ENCODE measurements at places on chromosomes 13 and 19.
A peak's percentile ranks its signal among the peaks of the same experiment; 100 is the strongest.

GRCh38 chr19:5514001-5514400 lies 53.8 kb downstream of the TINCR start:
- DNase-seq: no peak

GRCh38 chr19:52224211-52224610 lies 34.4 kb downstream of the PPP2R1A start:
- DNase-seq: no peak

DNA sequence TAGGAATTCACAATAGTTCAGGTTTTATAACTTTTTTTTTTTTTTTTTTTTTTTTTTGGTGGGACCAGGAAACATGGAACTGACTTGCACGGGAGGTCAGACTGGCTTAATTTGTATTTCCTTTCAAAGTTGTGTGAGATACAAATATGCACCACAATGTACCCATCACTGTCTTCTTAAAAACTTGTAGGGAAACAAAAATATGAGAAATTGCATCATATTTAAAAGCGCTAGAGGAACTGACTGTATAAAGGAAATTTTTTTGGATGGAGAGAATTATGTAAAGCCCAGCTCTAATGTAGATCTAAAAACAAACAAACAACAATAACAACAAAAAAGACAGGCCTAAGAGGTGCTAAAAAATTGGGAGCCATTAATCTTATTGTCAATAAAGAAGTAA lies 246.5 kb downstream of the DCT start:
- no peak for DNase-seq

- no peak for DNase-seq
Measured at GRCh38 chr13:75145927-75146326, 336.0 kb downstream of the TBC1D4 start.

GRCh38 chr13:100130092-100130491 lies 41.2 kb downstream of the PCCA start:
- no peak for DNase-seq

DNA sequence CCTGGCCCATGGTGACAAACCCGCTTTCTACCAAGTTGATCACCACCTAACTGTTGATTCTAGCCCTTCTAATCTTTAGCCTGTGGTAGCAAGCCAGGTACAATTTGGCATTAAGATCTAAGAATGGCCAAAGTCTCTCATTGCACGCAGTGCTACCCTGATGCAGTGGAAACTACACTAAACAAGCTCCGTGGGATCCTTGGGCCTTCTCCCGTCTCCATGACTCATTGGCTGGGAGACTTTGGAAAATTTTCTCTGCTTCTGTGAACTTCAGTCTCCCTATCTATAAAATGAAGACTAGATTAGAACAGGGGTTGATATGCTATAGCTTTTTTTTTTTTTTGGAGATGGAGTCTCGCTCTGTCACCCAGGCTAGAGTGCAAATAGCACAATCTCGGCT lies 223.0 kb downstream of the TSHZ3 start:
- DNase-seq: no peak

- DNase-seq: no peak
Measured at GRCh38 chr13:28544026-28544425, 49.1 kb upstream of the FLT1 start.

GRCh38 chr19:3188627-3189596 lies 3.2 kb downstream of the NCLN start:
- DNase-seq: no peak

DNA sequence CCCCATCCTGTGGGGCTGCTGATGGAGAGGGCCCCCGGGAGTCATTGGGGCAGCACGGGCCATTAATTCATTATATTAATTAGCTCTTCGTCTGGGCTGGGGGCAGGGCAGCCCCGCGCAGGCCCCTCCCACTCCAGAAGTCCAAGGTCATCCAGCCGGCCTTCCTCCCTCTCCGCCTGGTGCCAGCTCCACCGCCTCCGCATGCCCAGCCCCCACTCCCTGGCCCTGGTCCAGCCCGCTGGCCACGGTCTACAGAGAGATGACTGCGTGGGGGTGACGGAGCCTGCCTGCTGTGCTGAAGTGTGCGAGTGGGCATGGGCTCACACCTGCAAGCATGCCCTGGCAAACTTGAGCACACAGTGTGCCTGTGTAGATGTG lies 8.8 kb downstream of the IGLON5 start:
- DNase-seq: no peak

DNA sequence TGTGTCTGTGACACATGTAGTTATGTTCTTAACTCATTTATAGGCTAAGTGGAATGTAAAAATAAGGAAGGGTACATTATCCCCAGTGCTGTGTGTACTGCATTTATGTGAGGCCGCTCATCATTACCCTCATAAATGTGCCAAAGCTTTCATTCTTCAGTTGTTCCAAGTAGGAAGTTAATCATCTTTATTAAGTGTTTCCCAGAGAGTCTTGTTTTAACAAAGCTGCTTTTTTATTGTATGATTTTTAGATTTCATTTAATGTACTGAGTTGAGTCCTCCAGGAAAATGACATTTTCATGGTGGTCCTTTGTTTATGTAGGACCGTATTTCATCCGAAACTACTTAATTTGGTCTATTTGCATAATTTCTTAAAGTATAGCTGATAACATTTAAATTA lies 379.8 kb downstream of the DLEU7 start:
- no peak for DNase-seq

- no peak for DNase-seq
Measured at GRCh38 chr19:46924874-46925547, 64.2 kb downstream of the ARHGAP35 start.

DNA sequence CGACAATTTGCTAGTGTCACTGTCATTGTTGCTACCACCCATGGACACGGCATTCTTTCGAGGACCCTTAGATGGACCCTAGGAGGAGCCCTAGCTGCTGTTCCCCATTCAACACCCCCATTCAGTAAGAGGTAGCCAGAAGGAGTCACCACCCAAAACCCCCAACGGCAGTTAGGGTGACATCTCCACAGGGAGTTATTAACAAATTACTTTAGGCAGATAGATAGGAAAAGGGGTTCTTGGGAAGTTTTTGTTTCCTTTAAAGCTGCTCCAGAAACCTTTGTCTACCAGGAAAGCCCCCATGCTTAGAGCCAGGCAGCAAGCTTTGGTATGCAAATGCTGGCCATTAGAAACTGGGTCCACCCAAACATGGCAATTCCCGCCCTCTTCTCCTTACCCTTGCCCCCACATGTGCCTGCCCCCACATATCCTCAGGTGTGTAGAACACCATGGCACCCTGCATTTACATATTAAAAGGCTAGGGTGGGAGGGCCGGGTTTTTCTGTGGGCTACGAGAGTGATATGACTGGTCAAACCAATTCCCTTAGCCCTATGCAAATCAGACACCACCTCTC lies 190.9 kb downstream of the SLITRK6 start:
- DNase-seq: no peak

- DNase-seq: no peak
Measured at GRCh38 chr13:22596171-22596863, 584.5 kb upstream of the SGCG start.

DNA sequence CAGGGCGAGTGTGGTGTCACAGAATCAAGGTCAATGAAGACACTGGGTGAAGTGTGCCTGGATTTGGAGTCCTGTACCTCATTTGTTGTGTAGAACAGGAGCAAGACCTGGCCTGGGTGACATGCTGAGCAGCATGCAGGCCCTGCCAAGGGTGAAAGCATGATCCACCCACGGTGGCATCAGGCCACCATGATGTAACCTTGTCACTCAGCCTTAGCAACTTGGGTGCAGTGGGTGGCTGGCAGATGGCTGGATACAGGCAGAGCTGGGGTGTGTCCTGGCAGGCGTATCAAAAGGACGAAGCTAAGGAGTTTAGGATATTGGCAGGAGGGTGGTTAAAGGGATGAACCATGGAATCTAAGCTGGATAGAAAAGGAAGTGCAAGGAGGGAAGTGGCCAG lies 10.3 kb downstream of the THSD1 start:
- no peak for DNase-seq

DNA sequence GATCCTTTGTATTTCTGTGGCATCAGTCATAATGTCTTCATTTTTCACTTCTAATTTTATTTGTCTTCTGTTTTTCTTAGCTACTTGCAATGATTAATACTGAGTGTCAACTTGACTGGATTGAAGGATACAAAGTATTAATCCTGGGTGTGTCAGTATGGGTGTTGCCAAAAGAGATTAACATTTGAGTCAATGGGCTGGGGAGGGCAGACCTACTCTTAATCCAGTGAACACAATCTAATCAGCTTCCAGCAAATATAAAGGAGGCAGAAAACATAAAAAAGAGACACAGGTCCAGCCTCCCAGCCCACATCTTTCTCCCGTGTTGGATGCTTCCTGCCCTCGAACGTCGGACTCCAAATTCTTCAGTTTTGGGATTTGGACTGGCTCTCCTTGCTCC lies 640.9 kb upstream of the MIR17HG start:
- no peak for DNase-seq

DNA sequence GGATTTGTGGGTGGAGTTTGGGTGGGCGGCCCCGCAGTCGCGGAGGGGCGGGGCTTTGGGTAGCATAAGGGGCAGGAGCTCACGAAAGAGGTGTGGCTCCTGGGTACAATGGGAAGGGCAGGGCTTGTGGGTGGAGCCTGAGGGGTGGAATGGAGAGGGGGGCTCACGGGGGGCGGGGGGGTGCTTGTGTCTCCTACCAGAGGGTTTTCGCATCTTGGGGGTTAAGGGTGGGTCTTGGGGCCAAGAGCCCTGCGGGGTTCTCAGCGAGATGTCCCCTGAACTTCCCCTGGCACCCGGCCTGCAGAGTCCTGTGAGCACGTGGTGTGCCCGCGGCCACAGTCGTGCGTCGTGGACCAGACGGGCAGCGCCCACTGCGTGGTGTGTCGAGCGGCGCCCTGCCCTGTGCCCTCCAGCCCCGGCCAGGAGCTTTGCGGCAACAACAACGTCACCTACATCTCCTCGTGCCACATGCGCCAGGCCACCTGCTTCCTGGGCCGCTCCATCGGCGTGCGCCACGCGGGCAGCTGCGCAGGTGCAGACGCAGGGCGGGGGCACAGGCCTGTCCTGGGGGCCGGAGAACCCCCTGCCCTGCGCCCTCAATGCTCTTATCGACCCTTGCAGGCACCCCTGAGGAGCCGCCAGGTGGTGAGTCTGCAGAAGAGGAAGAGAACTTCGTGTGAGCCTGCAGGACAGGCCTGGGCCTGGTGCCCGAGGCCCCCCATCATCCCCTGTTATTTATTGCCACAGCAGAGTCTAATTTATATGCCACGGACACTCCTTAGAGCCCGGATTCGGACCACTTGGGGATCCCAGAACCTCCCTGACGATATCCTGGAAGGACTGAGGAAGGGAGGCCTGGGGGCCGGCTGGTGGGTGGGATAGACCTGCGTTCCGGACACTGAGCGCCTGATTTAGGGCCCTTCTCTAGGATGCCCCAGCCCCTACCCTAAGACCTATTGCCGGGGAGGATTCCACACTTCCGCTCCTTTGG lies 5.1 kb downstream of the FSTL3 start:
- DNase-seq: no peak

DNA sequence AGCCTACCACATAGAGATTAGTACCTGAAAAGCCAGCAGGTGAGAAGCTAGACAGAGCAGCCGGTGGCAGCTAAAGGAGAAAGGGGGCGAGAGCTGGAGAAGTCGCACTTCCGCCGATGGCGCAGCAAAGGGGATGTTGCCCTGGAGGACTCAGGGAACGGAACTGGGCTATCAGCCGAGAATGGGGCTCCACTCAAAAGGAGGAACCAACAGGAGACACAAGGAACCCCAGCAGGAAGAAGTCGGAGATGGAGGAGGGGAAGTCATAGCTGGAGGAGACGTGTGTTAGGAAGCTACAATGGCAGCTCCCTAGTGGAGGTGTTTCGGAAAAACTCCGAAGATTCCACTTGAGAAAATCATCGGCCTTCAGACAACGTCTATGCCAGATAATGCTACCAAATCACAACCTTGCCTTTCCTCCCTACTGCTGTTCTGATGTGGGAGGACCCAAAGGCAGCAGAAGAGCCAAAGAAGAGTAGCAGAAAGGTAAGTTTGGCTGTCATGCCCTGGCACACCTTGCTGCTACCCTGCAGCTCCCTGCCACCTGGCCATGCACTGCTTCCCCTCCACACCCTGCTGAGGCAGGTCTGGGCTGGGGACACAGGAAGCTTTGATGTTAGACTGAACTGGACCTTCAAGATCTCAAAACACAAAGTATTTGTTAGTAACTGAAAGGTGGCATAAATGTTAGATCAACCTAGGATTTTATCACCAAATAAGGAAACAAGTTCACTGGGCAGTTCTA lies 127.9 kb downstream of the DLEU7 start:
- DNase-seq: no peak

- no peak for DNase-seq
Measured at GRCh38 chr13:48866249-48866648, 109.5 kb upstream of the FNDC3A start.

DNA sequence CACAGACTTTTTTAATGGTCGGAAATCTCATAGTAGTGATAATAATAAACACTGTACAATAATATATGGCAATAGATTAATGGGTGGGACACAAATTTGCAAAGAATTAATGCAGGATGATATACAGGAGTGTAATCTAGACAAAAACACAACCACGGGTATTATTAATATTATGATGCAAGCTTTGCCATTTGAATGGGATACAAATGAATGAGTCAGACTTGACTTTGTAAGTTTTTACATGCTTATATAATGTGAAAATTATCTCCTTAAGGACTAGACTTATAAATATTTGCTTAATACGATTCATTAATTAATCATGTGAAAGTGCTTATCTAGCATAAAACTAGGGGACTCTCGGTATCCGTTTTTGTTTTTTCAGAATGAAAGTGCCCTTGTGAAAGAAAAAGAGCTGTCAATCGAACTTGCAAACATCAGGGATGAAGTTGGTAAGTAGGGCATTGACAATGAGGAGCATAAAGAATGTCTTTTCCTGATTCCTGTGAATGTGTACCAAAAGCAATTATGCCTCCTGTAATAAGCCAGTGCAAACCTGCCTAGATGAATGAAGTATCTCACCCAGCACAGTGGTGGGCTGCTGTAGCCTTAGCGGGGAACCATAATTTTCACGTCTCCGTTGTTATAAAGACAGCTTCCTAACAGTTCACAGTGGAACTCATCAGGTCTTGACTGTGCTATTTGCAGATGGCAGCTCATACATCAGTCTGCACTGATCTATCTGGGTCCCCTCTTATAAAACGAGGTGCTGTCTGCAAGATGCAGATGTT lies 155.7 kb downstream of the SLC7A1 start:
- DNase-seq: no peak

GRCh38 chr19:50414864-50415660 lies 3.7 kb upstream of the SPIB start:
- peak; percentile 64 for DNase-seq

DNA sequence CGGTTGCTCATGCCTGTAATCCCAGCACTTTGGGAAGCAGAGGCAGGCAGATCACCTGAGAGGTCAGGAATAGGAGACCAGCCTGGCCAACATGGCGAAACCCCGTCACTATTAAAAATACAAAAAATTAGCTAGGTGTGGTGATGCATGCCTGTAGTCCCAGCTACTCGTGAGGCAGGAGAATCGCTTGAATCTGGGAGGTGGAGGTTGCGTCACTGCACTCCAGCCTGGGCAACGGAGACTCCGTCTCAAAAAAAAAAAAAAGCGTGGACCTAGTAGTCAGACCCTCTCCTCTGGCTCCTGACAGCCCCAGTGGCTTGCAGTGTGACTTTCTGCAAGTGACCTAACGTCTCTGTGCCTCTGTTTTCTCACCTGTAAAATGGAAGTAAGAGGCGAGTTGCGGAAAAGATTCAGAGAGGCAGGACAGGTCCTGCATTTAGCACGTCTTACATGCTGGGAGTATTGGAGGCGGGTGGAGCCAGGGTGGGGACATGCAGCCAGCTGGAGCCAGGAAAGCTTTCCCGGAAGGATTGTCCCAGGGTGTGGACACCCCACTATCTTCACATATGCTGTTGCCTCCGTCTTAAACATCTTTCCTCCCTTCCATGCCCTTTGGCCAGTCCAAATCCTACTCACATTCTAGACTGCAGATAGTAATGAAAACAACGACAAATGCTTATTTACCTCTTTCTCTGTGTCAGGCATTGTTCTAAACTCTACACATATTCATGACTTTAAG lies 2.9 kb downstream of the TUBB4A start:
- no peak for DNase-seq

All from brain microvascular endothelial cell (primary cell).